ENCODE measurements at places on chromosomes 7 and 10.

- no peak for DNase-seq
These were observed 167.7 kb downstream of the SEMA3D start for GRCh38 chr7:85019176-85019575.

- DNase-seq, result no peak
These were observed 108.2 kb downstream of the CHRM2 start for GRCh38 chr7:136976504-136977251.

GRCh38 chr7:123028339-123028738 lies 32.8 kb upstream of the TAS2R16 start:
- DNase-seq, result no peak

DNA sequence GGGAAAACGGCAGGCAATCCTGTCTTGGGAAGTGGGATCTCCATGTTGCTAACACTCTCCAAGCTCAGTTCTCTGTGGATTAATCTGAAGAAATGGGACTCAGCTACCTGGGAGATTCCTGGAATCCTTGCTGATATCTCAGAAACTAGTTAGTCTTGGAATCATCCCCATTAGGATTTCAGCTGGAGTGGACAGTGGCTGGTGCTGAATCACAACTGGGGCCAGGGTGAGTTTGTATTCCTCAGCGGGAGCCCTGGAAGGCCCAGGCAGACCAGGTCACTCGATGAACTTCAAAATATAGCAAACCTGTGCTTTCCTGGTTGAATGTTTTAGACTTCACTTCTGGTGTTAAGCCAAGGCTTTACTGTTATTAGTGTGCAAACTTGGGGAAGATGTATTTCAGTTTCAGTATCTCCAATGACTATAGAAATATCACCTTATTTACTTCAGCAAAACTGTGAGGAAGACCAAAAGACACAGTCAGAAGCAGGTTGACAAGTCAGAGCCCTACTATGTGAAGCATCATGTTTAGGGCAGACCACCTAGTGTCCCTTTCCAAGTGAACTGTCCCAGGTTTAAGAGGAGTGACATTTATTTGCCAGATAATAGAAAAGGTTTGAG lies 126.1 kb downstream of the AOAH start:
- DNase-seq, result no peak

DNA sequence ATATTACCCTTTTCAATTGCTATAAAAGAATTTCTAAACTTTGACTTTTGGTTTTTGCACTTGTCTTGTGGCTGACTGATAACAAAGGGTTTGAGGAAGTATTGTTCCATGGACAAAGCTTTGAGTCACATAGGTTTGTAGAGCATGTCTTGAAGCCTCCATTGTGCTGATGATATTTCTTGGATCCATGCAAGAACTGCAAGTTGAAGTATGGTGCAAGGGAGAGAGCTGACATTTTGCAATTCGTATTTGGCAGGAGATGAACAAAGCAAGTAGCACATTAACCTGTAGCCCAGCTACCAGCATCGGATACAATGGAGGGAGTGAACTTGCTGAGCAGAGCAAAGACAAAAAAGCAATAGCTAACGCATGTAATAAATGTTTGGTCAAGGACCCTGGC lies 23.4 kb downstream of the MGAM2 start:
- DNase-seq, result no peak

- DNase-seq, result no peak
These were observed 175.7 kb upstream of the PTN start for GRCh38 chr7:137519181-137519691.

DNA sequence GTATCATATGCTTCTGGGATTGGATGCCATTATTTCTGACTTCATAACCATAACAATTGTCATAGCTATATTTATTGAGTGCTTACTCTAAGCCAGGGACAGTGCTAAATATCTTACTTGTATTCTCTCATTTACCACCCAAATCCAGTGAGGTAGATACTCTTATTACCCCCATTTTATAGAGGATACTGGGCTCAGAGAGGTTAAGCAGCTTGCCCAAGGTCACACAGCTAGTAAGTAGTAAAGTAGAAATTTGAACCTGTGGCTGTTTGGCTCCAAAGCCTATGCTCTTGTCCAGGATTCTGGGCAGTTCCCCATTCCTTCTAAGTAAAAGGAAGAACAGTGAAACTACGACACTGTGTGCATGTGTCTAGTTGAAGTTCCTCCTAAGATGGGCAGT lies 56.5 kb downstream of the COL13A1 start:
- DNase-seq, result no peak

DNA sequence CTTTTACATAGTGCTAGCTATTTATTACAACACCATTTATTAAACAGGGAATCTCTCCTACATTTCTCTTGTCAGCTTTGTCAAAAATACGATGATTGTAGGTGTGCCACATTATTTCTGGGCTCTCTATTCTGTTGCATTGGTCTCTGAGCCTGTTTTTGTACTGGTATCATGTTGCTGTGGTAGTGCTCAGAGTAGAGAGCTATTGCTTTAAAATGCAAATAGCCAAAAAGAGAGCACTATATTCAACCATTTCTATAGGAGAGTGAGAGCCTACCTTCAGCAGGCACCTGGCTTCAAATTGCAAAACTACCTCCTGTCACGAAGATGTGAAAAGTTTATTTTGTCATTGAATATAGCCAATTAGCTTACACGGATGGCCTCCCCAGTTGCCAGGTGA lies 8.1 kb downstream of the ZNF92 start:
- no peak for DNase-seq

- DNase-seq, result no peak
These were observed 222.0 kb downstream of the LHFPL3 start for GRCh38 chr7:104550362-104550761.

DNA sequence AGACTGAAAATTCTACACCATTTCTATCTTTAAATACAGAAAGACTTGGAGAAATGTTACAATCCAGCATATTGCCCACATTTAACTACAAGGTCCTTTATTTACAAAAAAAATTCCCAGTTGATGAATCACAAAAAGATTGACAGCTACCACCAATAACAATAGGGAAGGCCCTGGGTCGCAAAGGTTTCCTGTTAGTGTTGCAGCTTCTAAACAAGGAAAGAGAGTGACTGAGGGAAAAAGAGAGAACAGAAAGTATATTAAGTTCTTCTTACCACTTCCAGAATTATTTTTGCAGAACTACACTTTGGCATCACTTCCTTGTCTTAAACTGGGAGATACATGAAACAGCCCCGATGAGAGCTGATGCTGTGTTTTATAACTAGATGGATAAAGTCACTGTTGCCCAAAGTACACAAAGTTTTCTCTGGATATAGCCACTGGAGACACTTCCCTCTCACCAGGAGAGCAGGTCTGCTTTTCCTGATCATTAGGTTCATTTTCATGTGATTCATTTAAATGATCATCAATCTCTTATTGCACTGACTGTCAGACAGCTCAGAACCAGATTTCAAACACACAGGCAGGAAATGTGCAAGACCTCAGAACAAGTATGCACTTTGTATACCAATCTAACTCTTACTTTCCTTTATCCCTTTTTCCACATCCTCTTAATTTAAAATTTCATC lies 57.0 kb downstream of the SHTN1 start:
- DNase-seq, result no peak

GRCh38 chr10:70557876-70558275 lies 44.7 kb downstream of the PRF1 start:
- DNase-seq, result no peak

DNA sequence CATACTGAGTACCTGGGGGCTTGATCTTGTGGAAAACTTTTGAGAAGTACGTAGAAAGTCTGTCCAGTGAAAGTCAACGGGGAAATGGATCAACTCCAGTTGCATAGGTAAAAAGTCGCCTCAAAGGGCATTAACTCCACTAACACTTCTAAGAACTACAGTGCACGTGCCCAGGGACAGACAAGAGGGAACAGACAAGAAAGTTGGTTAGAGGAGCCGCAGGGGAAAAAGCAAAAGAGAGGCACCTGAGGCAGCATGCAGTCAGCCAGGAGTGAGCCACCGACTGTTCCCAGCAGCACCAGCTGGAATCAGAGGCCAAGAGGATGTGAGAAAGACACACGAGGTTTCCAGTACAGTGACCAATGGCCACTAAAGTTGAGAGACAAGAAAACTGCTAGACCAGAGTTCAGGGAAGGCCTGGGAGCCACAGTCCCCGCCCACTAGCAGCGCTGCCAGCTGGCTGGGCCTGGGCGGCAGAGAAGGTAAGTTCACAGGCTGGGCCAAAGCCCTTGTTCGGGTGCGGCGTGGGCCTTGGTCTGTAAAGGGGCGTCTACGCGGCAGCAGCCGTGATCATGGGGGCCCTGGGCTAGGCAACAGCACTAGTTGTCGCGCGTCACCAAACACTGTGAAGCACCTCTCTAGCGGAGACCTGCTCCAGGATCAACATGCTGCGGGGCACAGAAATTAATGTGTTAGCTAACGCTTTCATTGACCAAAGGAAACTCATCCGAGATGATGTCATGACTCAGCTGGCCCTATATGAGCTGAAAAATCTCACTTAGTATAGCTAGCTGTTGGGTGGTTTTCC lies 14.0 kb downstream of the ITGB1 start:
- DNase-seq, result no peak

DNA sequence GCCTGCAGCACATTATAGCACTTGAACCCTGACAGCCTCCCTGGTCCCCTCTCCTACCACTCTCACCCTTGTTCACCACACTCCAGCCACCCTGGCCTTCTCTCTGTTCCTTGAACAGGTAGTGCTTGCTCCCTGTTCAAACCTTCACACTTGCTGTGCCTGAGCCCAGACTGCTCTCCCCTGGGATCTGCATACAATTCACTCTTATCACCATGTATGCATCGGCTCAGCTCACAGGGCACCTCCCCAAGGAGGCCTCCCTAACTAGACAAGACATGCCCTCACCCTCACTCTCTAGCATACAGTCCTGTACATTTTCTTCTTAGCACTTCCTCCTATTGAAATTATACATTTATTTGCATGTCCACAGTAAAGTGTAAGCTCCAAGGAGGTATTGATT lies 59.3 kb downstream of the FAM13C start:
- DNase-seq, result no peak

DNA sequence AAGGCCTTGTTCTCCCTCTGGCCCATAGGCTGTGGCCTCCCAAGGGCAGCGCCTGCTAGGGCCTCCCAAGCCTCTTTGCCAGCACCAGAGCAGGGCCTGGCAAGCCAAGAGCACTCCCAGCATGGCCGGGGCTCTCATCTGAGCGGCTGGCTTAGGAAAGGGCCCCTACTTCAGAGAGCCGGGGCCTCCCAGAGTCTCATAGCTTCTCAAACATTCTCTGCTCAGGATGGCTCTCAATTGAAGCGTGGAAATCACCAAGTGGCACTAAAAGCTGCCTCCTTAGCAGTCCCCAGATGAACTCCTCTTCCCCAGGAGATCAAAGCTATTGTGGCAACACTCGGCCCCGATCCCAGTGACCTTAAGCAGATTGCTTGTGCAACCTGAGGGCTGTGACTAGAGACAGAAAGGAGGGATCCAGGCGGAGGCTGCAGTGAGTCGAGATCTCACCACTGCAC lies 69.4 kb downstream of the FAM53B start:
- DNase-seq, result no peak

GRCh38 chr7:83575436-83575835 lies 73.5 kb downstream of the SEMA3E start:
- no peak for DNase-seq

GRCh38 chr7:2631946-2632732 lies at the start of gene TTYH3:
Gene TTYH3, plus strand, starts transcription at chr7:2631986. Its CDS starts 170 bp downstream, at chr7:2632156.
- no peak for DNase-seq

DNA sequence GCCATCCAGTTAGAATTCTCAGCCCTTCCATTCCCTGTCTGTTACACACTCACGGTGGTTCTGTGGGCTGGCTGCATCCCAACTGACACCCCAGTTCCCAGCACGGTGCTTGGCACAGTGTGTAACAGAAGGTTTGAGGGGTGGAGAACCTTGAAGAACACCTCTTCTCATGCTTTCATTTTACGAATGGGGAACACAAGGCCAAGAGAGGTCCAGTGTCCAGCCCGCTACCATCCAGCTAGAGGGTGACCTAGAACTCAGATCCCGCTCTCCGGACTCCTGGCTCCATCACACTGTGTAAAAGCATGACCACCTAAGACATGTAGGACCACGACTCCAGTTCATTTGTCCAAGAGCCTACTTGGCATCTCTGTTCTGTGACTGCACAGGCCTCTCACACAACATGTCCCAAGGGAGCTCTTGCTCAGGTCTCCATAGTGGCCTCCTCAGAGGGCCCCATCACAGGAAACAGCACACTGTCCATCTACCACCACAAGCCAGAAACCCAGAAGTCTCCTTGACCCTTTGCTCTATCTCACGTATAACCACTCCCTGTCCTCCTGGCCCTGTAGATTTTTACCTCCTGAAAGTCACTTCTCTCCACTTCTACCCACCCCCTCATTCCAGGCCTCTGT lies 2.8 kb upstream of the CDH23 start:
- no peak for DNase-seq

DNA sequence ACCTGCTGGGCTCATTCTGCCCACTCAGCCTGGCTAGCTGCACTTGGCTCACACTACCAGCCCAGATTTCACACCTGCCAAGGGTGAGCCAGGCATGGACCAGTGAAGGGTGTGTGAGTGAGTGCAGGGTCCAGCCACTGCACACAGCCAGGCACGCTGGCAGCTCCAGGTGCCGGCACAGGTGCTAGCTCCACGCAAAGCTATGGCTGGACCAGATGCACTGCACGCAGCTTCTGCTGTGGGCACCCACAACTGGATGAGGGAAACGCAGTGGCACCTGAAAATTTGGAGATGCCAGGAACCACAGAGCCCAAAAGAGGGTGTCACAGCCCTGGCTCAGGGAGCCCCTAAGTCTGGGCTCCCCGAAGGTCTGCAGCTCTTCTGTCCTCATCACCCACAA lies 24.9 kb upstream of the TES start:
- no peak for DNase-seq

- no peak for DNase-seq
These were observed 269.6 kb downstream of the SLC25A13 start for GRCh38 chr7:96052289-96052688.

DNA sequence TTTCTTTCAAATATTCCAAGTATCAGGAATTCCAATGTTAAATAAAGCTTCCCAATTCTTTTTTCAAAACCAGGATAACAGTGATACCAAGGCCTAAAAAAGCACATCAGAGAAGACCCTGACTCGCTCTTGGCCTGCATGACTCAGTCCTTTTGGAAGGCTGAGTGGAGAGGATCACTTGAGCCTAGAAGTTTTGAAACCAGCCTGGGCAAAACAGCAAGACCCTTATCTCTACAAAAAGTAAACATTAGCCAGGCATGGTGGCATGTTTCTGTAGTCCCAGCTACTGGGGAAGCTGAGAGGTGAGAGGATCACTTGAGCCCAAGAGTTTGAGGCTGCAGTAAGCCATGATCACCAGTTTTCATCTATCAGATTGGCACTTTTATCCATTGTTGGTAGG lies 18.7 kb downstream of the NFE2L3 start:
- DNase-seq, result no peak

DNA sequence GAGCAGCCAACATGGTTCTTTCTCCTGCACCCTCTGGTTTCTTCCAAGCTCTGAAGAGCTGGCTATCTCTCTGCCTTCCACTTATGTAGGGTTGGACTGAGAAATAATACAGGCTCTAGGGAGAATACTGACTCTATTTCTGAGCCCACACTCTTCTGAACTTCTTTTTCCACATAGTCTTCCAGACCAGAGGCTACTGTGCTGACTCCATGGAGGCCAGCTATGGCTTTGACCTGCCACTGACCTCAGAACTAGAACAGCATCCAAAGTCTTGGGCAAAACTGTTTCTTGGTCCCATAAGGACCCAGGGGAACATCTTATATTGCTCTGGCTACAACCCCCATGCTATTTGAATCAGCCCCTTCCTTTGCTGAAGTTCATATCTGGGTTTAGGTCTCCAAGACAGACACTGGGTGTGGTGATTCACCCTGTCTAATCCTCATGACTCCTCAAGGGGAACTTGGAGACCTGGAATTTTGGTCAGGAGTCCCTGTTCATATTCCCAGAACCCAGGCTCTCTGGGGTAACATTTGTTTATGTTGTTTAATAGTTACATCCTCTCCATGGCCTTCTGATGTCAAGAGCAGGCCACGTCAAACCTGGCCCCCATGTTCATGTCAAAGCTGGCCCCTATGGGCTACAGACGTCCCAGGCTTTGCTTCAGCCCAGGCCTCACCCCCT lies 12.1 kb upstream of the PLAU start:
- DNase-seq, result no peak
